Body of pancreas (tissue), 4 donors: ENCODE measurements at places on chromosomes 5 and 9. TPM values are rescaled to one million over a fixed set of nuclear protein-coding genes. Genes with fewer than 3 reads are reported as not detected.

IFNA13 gene
- total RNA-seq: not detected

PLEKHG4B gene
- total RNA-seq: 0.99 TPM

XRCC4 gene
- total RNA-seq: 4.4 TPM

PHF24 gene
- total RNA-seq: not detected

CKMT2 gene
- total RNA-seq: 4.9 TPM

FCN2 gene
- not detected for total RNA-seq

ZNF300 gene
- total RNA-seq: 4.7 TPM

SPINK13 gene
- total RNA-seq: 5.7 TPM

NUTM2F gene
- total RNA-seq: not detected

PFDN1 gene
- total RNA-seq: 54.1 TPM

SGCD gene
- total RNA-seq: 2.6 TPM

LHX3 gene
- not detected for total RNA-seq

FAT2 gene
- total RNA-seq: not detected

HACD4 gene
- total RNA-seq: 0.99 TPM

PCDHGC5 gene
- 3.1 TPM for total RNA-seq

RCL1 gene
- 27.0 TPM for total RNA-seq

RGS7BP gene
- total RNA-seq: 3.1 TPM

POLE3 gene
- 13.8 TPM for total RNA-seq

SMIM33 gene
- total RNA-seq: not detected

LMX1B gene
- total RNA-seq: not detected

C9orf50 gene
- not detected for total RNA-seq

TERT gene
- total RNA-seq: not detected

PLPP7 gene
- 3.6 TPM for total RNA-seq

FBLL1 gene
- 2.3 TPM for total RNA-seq

ATG10 gene
- total RNA-seq: 4.6 TPM

LMAN2 gene
- 218 TPM for total RNA-seq

SLC46A2 gene
- total RNA-seq: 0.78 TPM

ARL14EPL gene
- not detected for total RNA-seq

TMEM252 gene
- not detected for total RNA-seq

SLC34A1 gene
- total RNA-seq: not detected

CDH18 gene
- total RNA-seq: 0.78 TPM

PCDHGA12 gene
- 5.3 TPM for total RNA-seq
